NCI-H2171 treated with DMSO at 0.1 percent for 48 hours (cell line): ENCODE measurements at places on chromosomes 2 and 18.

- no peak for DNase-seq
Observed at GRCh38 chr2:114113518-114113917, 223.6 kb downstream of the ACTR3 start.

DNA sequence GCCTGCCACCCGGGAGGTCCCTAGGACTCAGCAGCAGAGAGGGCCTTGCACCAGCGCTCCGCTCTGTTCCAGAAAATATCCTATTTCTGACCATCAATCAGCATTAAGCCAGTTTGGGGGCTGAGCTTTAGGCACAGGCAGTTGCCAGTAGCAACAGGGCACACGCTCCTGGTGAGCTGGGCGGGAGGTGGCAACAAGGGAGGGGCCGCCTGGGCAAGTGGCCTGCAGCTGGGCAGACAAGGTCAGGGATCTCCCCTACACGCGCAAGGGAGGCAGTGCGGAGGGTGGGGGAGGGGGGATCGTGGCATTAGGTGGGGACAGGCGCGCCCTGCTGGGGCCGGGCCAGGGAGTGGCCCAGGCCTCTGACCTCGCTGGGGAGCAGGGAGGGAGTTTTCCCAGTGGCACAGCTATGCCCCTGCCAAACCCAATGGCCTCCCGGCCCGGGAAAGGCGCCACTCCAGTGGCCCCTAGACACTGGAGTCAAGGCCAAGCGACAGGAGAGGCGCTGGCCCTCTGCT lies 302.8 kb downstream of the NCKAP5 start:
- DNase-seq: no peak

DNA sequence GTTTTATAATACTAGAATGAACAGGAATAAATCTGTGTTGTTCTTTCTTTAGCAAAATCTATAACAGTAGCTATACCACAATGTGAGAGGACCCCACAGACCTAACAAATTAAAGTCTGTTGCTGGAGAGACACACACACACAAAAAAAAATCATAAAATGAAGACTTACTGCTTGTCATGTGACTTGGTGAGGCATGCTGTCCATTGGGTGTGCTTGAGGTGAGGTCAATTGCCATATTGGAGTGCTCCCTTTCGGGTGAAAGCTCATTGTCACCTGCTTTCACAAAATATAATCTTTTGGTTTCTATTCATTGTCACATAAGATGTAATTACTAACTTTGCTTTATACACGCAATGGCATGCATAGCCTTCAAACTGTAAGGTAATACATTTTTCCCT lies 3.9 kb downstream of the IKZF2 start:
- no peak for DNase-seq

GRCh38 chr18:37532917-37533316 lies 32.7 kb downstream of the CELF4 start:
- no peak for DNase-seq

DNA sequence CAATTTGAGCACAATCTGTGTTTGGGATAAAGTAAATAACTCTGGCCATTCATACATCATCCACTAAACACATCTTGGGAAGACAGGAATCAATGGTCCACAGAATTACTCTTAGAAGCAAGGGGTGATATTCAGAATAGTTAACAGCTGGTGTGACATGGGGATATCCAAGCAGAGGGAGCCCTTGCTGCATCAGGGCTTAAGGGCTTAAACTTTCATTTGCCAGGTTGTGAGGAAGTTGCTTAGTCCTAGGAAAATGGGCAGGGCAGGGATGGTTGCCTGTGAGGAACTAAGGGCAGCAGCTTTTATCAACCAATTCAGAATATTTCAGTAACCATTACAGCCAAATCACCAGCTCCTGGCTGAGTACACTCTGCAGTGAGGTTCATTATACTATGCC lies 2.0 kb upstream of the ITGA6 start:
- no peak for DNase-seq

GRCh38 chr18:2850816-2851215 lies 4.0 kb downstream of the EMILIN2 start:
- no peak for DNase-seq

- DNase-seq: no peak
Observed at GRCh38 chr2:205679410-205680009, 2.8 kb upstream of the NRP2 start.

GRCh38 chr2:19947184-19947940 lies 42.5 kb downstream of the WDR35 start:
- no peak for DNase-seq

DNA sequence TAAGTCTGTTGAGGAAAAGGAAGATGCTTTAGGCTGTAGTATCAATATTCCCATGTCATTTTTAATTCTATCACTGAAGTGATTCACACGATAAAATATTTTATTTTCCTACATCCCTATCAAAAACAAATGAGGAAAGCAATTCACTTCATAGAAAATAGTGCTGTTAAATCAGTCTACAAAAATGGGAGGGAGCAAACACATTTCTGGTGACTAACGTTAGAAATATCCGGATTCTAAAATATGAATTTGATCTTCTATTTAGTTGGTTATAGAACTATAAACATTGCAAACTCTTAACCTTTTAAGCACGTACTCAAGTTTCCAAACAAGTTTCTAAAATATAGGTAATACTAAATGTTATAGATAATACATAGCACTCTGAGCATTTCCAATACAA lies 20.8 kb downstream of the ATF2 start:
- no peak for DNase-seq

DNA sequence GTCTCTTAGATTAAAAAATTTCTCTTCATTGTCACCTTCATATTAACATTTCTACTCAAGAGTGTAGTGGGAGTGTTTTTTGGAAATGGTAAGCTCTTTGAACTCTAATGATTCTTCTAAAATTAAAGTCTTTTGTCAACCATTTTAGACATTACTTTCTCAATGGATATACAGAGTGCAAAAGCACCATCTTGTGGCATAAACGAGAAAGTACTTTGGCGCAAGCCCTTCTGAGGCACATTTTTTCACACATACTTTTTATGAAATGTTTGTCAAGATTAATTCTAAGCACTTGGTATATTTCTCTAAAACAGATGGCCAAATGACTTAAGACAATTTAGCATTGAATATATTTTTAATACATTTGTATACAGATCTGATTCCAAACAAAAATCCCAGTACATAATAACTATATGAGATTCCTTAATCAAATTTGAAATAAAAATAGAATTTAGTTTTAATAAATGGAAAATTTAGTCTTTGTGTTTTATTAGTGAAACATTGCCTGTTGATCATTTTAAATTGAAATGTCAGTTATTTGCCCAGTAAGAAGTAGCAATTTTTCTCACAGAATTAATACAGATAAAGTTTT lies 63.3 kb upstream of the GALNT5 start:
- peak; percentile 71 for DNase-seq

DNA sequence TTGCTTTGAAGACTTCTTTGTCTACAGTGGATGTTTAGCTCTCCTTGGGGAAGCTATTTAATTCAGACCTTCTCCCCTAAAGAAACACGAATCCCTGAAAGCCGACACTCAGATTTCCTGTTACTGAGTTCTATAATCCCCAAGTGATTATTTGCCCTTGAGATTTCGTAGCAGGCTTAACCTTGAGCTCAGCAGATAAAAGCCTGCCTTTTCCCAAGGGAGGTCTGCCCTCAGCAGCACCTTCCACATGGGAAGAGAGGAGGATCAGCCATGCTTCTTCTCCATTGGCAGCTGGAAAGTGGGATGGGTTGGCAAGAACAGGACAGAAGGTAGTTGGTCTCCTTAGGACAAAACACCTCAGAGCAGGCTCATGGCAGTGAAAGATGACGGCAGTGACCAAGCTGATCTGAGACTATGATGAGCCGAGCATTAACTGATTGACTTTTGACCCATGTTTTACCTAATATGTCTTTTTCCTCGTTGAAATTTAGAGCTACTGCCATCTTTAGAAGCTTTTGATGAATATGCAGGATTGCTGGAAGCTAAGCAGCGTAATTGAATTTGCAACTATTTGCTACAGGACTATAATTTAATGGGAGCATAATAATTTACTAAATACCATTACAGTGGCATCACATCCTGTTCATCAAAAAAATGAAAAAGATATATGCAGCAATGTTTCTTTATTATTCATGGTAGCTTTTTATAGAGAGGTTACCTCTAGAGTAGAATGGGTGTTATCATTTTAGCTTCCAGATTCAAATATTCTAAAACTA lies 511.1 kb upstream of the ID2 start:
- peak; percentile 70 for DNase-seq

DNA sequence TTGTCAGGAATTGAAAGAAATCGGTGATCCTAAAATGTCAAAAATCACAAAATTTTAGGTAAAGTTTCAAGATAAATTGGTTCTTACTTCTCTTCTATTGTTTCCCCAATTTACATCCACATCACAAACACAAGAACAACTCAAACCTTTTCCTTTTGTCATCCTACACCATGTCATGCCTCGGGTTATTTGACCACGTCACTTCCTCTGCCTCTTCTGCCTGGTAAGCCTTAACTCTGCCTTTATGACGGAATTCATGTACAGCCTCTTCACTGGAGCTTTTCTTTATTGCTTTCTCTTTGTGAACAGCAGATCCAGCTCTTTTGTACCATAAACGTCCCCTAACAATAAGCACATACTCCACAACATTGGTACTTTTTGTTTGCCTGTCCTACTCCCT lies 258.0 kb downstream of the DPP10 start:
- DNase-seq: no peak

- DNase-seq: no peak
Observed at GRCh38 chr2:43107679-43108078, 118.7 kb downstream of the ZFP36L2 start.

DNA sequence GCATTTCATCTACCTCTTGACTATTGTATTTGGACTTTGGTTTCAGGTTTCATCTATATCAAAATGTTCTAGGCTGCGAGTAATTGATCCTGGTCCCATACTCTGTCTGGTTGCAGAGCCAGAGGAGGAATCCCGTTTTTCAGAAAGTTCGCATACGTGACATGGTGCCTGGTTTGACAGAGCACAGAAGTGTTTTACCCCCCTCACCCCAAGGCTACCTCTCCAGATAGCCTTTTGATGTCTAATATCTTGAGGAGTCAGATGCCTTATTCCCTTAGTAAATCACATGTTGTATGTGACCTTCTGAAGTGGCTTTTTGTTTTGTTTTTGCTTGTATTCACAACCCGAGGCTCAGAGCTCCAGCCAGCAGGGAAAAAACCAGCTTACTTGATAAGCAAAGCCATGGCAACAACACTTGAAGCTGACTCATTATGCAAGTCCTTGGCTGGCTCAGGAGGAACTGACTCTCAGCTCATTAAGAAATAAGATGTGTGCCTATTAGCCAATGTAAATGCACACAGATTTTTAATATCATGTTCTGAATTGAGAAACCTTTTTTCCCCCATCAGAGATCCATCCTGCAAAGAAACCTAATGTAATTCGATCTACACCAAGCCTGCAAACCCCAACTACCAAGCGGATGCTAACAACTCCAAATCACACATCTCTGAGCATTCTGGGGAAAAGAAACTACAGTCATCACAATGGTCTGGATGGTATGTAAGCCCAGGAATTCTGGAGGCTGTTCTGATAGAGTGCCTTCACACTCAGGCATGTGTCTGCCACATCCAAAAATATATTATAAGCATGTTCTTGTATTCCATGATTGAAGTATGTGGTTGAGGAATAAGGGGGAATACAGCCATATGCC lies 41.4 kb downstream of the OXER1 start:
- peak; percentile 40 for DNase-seq

- DNase-seq: no peak
Observed at GRCh38 chr2:3492951-3493614, 26.2 kb downstream of the ADI1 start.

DNA sequence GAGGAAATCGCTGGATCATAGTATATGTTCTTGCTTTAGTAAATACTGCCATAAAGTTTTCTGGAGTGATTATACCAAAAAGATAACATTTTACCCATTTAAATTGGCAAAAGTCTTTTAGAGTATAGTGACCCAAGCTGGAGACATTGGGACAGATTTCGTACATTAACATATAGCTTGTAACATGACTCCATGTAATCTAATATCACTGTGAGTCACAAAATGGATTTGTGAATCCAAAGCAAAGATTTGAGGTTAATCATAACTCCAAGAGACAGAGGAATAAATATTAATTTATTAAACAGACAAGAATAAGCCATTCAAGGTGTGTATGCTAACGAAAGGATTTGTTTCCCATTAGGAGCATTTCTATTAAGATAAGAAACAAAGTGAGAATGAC lies 45.0 kb upstream of the RMP24 start:
- DNase-seq: no peak

DNA sequence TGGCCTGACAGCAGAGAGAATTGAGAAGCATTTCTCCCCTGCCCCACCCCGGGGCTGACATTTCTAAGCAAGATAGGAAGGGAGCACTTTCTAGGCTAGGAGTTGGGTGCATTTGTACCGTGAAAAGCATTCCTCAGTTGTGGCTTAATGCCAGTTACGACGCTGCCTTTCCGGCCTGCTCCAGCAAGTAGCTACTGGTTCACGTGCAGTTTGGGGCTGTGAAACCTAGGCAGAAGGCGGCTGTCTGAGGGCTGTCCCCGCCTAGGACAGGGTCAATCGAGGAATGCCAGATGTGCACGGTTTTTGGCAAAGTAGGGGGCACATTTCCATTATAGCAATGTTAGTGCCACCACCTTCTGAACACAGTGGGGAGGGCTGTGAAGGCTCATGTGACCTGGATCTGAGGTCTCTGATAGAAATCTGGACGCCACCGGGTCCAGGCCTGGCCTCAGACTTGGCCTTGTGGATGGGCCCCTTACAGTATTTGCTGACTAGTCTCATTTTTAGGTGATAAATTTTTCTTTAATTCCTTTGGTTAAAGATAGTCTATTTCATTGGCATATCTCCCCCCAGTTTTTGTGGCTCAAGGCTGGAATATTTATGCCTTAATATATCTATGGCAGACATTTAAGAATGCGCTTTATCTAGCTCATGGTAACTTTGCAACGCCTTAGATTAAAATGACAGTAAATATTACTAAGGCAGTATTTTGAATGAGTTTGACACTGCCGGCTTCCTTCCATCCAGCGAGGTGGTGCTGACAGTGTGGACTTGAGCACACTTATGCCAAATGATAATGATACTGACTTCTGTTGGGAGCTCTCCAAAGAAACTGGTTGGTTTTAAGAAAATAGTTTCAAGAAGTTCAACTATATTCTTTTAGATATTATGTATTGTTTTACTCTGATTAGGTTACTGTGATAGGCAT lies 78.7 kb downstream of the LPIN1 start:
- DNase-seq: no peak

GRCh38 chr2:165634855-165635254 lies 159.2 kb downstream of the GALNT3 start:
- peak; percentile 90 for DNase-seq

DNA sequence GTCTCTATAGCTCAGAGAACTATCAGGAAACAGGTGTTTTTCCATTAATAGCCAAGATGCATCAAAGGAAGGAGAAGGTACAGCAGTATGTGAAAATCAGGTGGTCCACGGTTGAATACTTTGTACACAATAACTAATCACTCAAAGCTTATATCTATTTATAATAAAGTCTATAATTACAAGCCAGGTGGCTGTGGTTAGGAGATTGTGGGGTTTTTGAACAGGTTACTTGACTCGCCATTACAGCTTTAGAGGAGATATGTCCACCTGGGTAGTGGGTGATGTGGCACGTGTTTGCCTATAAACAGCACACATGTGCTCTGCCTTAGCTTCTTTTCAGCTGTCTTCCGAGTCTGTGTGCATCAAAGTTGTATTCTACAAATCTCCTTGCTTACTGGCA lies 892.2 kb upstream of the ZEB2 start:
- no peak for DNase-seq
